ENCODE measurements at places on chromosomes 4 and X.

DNA sequence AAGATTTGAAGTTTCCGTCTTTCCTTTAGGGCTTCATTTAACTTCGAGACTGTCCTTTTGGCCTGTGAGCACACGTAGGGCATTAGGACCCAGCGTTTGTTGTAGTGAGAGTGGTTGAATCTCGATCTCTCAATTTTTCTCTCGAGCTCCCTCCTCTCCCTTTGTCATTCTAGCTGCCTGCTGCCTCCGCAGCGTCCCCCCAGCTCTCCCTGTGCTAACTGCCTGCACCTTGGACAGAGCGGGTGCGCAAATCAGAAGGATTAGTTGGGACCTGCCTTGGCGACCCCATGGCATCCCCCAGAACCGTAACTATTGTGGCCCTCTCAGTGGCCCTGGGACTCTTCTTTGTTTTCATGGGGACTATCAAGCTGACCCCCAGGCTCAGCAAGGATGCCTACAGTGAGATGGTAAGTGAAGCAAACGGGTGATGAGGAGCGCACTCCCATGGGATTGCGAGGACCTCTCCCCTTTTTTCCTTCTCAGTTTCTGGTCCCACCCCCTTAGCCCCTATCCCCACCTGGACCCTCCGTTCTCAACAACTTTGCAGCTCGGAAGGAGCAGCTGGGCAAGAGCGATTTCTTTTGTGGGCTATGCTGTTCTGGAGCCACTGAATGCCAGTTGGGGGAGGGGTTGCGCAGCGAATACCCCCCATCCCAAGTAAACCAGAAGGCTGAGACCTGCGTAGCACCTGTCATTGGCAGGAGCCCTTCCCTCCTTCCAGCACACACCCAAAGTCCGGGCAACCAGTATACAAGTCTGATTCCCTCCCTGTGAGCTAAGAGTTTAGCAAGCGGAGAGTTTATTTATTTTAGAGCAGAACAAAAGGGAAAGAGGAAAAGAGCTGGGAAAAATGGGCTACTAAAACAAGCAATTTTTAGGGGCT is at the start of gene TMEM35A:
Gene TMEM35A, plus strand, starts transcription at position 164 of the 883 bp plus-strand sequence. Its CDS starts 124 bp downstream, at position 288.
- H3K4me3 ChIP-seq: peak within 1 kb of the TSS; percentile 18
- no peak within 1 kb of the TSS for H3K27ac ChIP-seq
- H3K27me3 ChIP-seq: no peaks in the 10 kb centered on the region
- H3K4me1 ChIP-seq: no peaks in the 10 kb centered on the region

GRCh38 chr4:169649545-169650226 is 29.3 kb downstream of the CLCN3 start:
- H3K27ac ChIP-seq: peak overlapping the region; percentile 76
- H3K36me3 ChIP-seq: peaks cover 5% of the 10 kb centered on the region
- no peak for DNase-seq
- H3K4me3 ChIP-seq: no peak overlapping the region

DNA sequence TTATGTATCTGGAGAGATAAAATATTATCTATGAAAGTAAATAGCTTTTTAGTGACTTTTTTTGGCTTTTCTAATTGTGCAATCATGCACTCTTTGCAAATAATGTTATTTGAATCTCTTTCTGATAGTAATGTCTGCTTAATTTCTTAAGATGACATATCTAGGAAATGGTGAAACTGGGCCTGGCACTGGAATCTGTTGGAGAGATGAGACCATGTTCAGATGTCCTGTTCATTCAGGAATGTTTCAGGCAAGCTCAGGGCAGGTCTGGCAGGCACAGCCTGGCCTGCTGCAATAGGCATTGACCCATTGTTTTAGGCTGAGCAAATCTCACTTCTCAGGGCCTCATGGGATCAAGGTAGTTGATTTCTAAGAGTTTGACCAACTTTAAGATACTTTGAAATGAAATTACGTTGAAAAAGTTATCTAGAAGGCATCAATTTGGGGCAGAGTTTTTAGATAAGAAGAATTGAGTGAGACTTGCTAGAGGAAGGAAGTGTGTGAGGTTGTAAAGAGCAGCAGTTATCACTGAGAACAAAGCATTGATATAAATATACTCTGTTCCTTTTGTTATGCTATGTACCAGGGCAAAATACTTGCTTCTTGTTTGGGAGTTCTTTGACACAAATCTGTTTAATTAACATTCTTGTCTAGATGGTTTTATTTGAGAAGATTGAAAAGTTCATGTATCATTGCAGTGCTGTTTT is 133.0 kb upstream of the LEF1 start:
- no peaks in the 10 kb centered on the region for H3K27me3 ChIP-seq
- no peak overlapping the region for H3K4me3 ChIP-seq
- H3K36me3 ChIP-seq: no peaks in the 10 kb centered on the region
- DNase-seq: no peak
- no peak overlapping the region for H3K27ac ChIP-seq

DNA sequence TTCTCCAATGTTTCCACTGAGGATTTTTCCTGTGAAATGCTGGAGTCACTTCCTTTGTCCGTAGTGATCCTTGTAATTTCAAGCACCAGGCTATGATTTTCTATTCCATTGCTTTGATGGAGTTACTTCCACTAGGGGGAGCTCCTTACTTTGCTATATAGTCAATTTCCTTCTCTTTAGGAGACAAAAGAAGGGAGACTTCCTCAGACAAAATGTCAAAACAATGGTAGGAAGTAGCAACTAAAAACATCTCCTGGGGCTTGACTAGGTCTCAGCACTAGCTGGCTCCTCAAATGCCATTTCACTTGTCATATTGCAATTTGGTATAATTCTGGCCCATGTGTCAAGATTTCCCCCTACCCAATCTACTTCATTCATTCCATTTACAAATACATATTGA is 24.1 kb downstream of the ZCCHC12 start:
- DNase-seq: no peak
- no peak overlapping the region for H3K4me3 ChIP-seq
- H3K4me1 ChIP-seq: no peaks in the 10 kb centered on the region
- no peaks in the 10 kb centered on the region for H3K36me3 ChIP-seq
- no peak overlapping the region for H3K27ac ChIP-seq
- no peaks in the 10 kb centered on the region for H3K27me3 ChIP-seq

- no peaks in the 10 kb centered on the region for H3K36me3 ChIP-seq
- no peaks in the 10 kb centered on the region for H3K4me1 ChIP-seq
- H3K27me3 ChIP-seq: no peaks in the 10 kb centered on the region
- no peak for DNase-seq
Observed at GRCh38 chr4:31974490-31975002, 1254.4 kb downstream of the PCDH7 start.

DNA sequence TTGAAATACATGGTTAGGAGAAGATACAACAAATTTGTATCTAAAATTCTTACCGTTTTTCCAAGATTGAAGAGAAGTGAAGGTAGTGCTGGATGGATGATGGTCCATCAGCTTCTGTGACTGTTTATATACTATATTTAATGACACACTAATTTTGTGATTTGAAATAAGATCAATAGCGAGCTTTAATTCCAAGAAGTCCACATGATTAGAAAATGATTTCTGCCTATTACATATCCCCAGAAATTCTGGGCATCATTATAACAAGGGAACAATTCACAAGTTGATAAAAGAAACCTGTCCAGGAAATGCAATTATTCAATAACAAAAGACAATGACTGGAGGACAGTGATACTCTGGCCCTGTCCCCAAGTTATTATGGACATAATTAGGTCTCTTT is at the start of gene CSN2:
Gene CSN2, minus strand, starts transcription at position 101 of the 400 bp plus-strand sequence. CDS start 4,733 bp downstream, outside the sequence.
- H3K4me3 ChIP-seq: no peak within 1 kb of the TSS
- H3K27me3 ChIP-seq: no peaks in the 10 kb centered on the region
- no peaks in the 10 kb centered on the region for H3K4me1 ChIP-seq
- DNase-seq: no peak
- no peaks in the 10 kb centered on the region for H3K36me3 ChIP-seq

GRCh38 chrX:109187473-109188168 is 294.3 kb downstream of the GUCY2F start:
- no peaks in the 10 kb centered on the region for H3K27me3 ChIP-seq
- H3K4me1 ChIP-seq: no peaks in the 10 kb centered on the region
- no peak overlapping the region for H3K27ac ChIP-seq
- H3K36me3 ChIP-seq: no peaks in the 10 kb centered on the region
- no peak for DNase-seq
- no peak overlapping the region for H3K4me3 ChIP-seq

- no peaks in the 10 kb centered on the region for H3K4me1 ChIP-seq
- no peak for DNase-seq
- peaks cover 38% of the 10 kb centered on the region for H3K36me3 ChIP-seq
- no peaks in the 10 kb centered on the region for H3K27me3 ChIP-seq
Observed at GRCh38 chr4:73075832-73076231, 6.3 kb upstream of the COX18 start.

DNA sequence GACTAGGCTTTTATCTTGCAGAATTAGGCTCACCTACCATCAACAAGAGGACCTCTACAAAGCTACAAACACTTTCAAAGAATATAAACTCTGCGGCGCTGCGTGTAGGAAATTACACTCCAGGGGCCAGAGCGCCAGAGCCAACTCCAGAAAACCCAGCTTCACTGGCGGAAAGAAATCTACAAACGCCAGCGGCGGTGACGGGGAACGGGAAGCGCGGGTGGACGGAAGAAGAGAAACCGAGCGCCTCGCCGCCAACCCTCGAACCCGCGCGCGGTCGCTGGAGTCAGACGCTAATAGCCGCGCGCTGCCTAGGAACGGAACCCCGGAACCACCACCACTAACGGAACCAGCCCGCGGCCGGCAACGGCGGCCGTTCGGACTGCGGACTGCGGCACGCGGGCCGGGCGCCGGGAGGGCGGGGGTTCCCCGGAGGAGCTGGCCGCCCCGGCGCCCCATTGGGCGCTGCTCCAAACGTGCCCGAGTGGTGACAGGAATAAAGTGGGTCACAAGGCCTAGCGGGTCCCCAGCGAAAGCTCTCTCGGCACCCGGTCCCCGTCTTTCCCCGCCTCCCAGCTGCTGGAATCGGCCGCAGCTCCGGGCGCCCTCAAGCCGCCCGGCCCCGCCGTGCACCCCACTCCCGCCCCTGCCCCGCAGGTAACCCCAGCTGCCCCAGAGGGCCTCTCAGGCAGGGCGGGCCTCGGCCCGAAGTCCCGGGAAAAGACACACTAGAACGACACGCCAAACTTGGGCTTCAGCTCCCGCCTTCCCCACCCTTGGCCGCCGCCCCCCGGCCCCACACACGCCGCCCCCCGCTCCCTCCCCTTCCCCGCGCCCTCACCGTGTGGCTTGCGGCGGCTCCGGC is 836 bp downstream of the CLOCK start:
- peak overlapping the region; percentile 96 for H3K4me3 ChIP-seq
- no peaks in the 10 kb centered on the region for H3K27me3 ChIP-seq
- DNase-seq: peak; percentile 76
- no peaks in the 10 kb centered on the region for H3K4me1 ChIP-seq
- no peaks in the 10 kb centered on the region for H3K36me3 ChIP-seq

Data from right atrium auricular region (tissue), 2 donors.